Mucosa of gallbladder (tissue), 1 donor: ENCODE measurements at places on chromosomes 16 and 17. TPM values are rescaled to one million over a fixed set of nuclear protein-coding genes. Genes with fewer than 3 reads are reported as not detected.

DNA sequence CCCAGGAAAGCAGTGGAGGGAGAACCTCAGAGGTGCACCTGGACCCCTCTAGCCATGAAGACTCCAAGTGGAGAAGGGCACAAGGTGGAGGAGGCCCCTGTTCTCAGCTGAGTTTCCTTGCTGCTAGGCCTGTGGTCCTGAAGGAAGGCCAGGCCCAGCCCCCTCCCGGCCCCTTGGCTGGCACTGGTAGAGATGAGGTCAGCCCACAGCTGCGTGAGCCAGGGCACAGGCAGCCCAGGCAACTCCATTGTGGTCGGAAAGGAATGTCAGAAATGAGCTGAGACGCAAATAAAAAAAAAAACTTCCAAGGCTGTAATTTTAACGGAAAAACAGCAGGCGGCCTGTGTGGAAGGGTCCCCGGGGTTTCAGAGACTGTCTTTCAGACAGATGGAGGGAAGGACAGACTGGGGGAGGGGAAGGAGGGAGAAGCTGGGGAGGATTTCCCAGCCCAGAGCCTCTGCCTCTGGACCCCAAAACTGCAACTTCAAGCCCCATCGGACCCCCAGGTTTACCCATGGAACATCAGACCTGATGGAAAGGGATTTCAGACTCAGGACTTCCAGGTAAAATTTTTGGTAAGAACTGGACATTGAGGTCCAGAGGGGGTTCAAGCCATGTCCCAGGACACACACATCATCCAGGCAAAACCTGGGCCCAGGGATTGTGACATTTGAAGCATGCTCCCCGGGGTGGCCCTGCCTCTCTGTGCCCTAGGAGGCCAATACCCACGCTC is 25.6 kb upstream of the MRPS23 start:
- peak; percentile 79 for DNase-seq

GRCh38 chr17:35907691-35908090 is 22.9 kb downstream of the RDM1 start:
- DNase-seq: no peak

DNA sequence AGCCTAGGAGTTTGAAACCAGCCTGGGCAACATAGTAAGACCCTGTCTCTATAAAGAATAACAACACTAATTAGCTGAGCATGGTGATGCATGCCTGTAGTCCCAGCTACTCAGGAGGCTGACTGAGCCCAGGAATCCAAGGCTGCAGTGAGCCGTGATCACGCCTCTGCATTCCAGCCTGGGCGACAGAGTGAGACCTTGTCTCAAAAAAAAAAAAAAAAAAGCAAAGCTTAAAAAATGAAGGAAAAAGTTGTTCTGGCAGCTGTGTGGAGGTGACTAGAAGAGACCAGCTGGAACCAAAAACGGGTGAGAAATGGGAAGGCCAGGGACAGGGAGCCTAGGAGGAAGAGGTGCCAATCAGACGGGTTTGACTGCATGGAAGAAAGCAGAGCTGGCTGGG is 4.2 kb downstream of the BCL7C start:
- no peak for DNase-seq

DNA sequence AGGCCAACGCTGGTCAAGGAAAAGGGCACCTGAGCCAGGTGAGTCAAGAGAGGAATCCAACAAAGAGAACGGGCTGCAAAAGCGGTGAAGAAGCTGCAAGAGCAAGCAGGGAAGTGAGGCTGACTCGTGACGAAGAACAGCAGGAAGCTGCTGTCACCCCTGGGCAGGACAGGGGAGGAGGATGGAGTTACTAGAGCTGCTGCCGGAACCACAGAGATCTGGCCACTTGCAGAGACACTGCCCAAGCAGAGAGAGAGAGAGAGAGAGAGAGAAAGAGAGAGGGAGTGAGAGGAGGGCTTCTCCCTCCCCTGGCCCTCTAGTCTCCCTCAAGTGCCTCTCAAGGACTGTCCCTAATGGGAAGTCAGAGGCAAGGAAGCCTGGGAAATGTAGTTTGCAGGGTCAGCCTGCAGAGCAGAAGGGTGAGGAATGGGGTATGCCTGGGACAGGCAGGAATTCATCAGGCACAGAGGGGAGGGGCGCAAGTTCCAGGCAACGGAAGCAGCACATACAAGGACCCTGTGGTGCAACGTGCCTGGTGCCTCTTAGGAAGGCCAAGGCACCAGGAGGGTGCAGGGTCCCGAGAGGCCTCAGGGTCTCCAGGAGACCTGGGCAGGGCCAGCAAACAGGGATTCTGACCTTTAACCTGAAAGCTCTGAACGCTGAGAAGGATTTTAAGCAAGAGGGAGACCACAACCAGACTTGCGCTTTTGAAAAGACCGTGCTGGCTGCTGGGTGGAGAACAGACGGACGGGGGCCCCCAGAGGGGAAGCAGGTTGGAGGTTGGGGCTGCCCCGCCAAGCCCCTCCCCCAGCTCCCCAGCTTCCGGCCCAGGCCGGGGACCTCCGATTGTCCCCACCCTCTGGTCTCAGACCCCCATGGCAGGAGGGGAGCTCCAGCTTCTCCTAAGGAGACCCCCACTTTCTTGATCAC is 45.8 kb upstream of the CIBAR2 start:
- DNase-seq: no peak

GRCh38 chr16:2238150-2238837 is 2.0 kb downstream of the DNASE1L2 start:
- DNase-seq: no peak

GRCh38 chr16:2715966-2716885 is 3.8 kb downstream of the PRSS27 start:
- DNase-seq: no peak

DNA sequence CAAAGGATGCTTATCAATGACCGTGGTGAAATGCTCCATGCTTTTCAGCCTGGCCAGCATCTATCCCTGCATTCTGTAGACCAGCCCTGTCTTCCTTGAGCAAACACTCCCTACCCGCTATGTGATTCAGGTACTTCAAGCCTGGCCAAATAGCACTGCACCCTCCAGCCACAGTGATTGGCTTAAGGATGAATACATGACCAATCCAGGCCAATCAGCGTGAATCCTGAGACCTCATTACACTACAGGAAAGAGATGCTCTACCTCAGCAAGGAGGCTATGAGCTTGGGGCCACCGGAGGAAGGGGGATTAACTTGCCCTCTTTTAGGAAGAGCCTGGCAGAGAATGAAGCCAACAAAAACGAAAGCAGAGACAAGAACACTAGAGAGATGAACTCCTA is 162.5 kb downstream of the ZNF423 start:
- DNase-seq: no peak

- no peak for DNase-seq
These were observed 11.8 kb downstream of the HID1 start for GRCh38 chr17:74960570-74961342.

- no peak for DNase-seq
These were observed 131.8 kb downstream of the UTP18 start for GRCh38 chr17:51391982-51392654.

DNA sequence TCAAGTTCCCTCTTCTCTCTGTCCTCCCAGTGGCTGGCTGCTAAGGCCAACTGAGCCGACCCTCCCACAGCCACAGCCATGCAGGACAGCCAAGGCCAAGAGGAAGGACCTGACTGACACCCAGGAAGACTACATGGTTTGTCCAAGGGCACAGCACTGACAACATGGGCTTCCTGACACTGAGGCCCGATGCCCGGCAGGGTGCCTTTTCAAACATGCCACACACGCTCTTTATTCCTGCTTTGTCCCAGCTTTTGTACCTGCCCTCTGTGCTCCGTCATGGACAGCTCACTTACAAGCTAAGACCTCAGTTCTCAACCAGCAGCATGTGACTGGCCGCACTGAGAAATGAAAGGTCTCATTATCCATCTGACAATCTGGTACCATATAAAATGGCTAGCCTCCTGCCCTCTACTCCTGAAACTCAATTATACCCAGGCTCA is 45.8 kb downstream of the TEX2 start:
- DNase-seq: no peak

DNA sequence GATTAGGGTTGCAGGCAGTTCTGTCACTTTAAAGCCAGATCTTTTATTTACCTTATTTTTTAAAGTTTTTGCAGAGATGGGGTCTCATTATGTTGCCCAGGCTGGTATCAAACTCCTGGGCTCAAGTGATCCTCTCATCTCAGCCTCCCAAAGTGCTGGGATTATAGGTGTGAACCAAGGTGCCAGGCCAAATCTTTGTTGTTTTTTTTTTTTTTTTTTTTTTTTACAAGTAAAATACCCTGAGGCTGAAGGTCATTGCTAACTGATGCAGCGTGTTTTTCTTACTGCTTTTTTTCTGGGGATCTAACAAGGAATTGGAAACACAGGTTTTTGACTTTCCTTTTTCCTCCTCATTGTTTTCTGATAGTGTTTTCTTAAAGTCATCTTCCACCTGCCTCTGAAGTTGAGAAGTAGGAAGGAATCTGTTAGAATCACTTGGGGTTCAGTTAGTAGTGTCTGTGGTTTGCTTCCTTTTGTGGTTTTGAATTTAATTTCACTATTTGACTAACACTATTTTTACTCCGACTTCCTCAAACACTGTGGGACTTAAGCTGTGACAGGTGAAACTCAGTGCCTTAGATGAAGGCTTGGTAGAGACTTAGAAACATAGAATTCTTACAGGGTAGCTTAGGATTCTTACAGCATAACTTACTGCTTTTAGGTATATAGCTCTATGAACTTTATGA is 22.2 kb downstream of the CLTC start:
- DNase-seq: no peak

DNA sequence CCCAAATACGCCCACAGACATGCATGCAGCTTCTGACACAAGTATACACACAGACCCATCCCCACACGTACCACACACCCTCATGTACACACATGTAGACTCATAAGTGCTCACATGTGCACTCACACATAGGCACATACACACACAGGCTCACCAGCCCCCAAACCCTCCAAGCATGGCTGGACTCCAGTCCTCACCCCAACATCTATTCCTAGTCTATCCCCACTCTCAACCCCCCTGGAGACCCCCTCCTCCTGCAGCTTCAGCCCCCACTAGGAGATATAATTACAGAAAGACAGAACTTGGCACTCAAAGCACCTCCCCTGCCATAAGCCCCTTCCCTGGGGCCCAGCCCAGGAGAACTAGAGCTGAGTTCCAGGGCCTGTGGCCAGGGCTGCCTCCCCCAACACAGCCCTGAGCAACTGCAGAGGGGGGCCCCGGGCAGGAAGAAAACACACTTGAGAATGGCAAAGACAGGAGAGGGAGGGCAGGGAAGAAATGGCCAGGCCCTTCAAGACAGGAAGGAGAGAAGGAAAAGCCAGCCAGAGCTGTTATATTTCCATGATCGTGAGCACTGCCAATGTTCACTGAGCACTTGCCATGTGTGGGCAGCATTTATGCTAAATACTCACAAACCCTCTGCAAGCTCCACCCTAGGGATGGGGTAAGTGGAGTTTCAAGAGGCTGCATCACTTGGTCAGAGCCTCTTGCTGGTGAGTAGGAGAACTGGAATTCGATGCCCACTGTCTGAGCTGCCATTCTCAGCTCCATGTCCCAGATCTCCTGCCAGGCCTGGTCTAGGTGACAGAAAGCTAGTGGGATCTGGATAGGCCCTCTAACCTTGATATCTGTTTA is 224.5 kb downstream of the ZNF423 start:
- no peak for DNase-seq

DNA sequence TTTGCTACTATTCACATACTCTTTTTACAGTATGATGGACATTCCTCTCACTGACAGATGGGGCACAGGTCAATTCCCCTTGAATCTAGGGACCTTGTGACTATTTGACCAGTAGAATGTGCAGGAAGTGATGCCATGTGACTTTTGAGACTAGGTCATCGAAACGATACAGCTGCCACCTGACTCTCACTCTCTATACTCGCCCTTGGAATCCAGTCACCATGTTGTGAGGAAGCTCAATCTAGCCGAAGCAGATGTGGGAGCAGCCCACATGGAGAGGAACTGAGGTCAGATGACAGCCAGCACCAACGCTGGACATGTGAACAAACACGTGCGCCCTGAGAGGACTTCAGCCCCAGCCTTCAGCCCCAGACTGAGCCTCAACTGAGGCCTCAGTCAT is 148.2 kb upstream of the CDC42EP4 start:
- no peak for DNase-seq

DNA sequence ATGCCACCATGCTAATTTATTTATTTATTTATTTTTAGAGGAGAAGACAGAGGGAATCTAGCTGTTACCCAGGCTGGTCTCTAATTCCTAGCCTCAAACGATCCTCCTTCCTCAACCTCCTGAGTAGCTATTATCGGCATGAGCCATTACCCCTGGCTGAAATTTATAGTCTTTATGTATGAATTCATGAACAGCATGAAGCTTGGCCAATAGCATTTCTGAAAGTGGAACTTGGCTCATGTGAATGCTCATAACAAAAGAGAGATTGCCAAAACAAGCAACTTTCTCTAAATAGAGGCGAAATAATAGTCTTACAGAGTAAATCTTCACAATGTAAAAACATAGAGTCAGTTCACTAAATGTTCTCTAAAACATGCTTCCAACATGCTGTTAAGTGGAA is 30.1 kb upstream of the SMURF2 start:
- no peak for DNase-seq

DNA sequence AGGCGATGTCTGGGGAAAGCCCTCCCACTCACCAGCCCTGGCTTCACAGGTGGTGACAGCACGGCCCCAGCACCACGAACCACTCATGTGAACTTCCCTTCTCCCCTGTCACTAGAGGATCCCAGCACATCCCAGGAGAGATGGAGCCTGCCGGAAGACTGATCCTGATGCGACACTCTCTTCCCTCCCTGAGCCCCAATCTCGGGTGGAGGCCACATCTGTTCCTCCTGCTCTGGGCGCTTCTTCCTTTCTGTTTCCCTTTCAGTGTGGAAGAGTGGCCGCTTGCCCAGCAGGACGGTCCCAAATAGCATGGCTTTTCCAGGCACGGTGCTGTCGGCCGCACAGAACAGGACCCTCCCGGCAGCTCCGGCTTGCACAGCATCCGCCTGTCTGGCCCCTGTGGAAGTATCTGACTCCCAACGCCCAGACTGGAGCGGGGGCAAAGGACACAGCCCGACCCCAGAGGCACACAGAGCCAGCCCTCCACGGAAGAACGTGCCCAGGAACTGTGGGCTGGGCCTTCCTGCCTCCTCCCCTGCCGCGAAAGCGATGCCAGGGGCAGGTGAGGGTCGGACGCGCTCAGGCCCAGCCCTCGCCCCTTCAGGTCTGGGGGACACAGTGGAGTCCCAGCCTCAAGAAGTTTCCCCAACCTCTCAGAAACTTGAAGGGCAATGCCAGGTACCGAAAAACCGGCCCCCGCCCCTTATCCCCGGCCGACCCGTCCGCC is 37.6 kb downstream of the CBFA2T3 start:
- DNase-seq: no peak

LRRC37A gene
- 2.6 TPM for total RNA-seq

KRT13 gene
- total RNA-seq: 0.40 TPM

HOXB8 gene
- total RNA-seq: not detected

SMTNL2 gene
- 2.4 TPM for total RNA-seq

RNF227 gene
- total RNA-seq: 3.5 TPM

CD300E gene
- 0.35 TPM for total RNA-seq

CCDC200 gene
- total RNA-seq: not detected

SLFN13 gene
- 29.1 TPM for total RNA-seq
